ENCODE measurements at places on chromosomes 13 and 19. TPM values are rescaled to one million over a fixed set of nuclear protein-coding genes. Genes with fewer than 3 reads are reported as not detected.

SMIM44 gene
- total RNA-seq, result not detected

AMER2 gene
- total RNA-seq, result not detected

- peak; percentile 68 for DNase-seq
Measured at GRCh38 chr13:30708541-30708940, 26.8 kb upstream of the ALOX5AP start.

GRCh38 chr13:46137627-46138317, 32.9 kb upstream of the CPB2 start:
- DNase-seq, result no peak

- no peak for DNase-seq
Measured at GRCh38 chr19:20244356-20244755, 77.3 kb downstream of the ZNF486 start.

GRCh38 chr19:43699506-43700394, 16.1 kb upstream of the IRGC start:
- DNase-seq, result no peak

DNA sequence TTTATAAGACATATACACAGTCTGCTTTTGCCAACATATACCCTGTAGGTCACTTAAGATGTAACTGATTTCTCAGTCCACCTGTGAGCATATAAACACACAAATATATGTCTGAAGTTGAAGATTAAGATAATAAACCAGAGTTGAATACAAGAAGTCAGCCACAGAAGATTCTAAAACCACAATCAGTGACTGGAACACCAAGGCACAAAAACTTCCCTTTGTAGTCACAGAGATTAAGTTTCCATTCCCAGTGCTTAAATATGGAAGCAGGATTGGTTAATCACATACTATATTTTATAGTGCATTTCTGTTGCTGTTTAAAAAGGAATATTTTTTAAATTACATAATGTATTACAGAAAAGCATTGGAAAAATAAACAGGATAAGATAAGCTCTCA, 39.9 kb downstream of the MTMR6 start:
- DNase-seq, result no peak

DNA sequence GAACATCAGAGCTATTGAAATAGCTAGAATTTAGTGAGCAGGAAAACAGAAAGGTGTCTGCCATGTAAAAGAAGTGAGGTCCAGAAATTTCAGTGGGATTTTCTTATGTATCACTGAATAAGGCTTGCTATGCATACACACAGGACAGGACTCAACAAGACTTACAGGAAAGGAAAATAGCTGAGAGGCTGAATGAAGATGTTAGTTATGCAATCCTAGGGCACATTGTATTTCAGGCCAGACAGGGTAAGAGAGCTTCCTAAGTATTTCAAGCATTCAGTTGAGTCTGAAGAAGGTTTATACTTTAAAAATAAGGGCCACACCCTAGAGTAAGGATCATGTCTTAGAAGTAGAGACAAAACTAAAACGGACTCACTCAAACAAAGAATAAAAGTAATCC, 419.9 kb upstream of the PRR20A start:
- DNase-seq, result no peak

GRCh38 chr13:100573121-100573520, 15.5 kb downstream of the GGACT start:
- DNase-seq, result peak; percentile 68

GRCh38 chr13:100195568-100195967, 106.7 kb downstream of the PCCA start:
- DNase-seq, result no peak

Measured in glomerular endothelial cell (primary cell).